ENCODE measurements at places on chromosomes 6 and 20.

DNA sequence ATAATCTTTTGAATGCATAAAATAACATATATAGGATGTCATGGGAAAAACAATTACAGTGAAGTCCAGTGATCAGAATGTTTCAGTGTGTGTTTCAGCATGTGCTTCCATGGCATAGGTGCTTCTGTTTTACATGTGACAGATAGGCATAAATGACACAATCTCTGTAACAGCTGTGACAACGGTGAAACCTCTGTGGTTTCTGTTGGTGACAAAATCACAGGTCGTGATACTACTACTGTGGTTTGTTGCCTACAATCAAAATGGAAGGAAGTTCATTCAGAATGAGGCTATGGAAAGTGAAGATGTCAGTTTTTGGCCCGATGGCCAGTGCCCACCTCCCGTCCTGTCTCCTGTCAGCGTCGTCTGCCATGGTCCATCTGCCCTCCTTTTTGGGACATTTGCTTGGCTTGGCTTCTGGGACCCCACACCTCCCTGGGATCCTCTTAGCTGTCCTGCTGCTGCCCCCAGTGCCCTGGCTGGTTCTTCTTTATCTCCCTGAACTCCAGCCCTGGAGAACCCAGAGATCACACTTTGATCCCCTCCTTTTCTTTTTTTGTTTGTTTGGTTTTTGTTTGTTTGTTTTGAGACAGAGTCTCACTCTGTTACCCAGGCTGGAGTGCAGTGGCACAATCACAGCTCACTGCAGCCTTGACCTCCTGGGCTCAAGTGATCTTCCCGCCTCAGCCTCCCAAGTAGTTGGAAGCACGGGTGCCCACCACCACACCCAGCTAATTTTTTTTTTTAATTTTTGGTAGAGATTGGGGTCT, 79.3 kb upstream of the NAA20 start:
- DNase-seq = no peak

- DNase-seq = no peak
Observed at GRCh38 chr6:11427723-11428245, 109.8 kb upstream of the TMEM170B start.

DNA sequence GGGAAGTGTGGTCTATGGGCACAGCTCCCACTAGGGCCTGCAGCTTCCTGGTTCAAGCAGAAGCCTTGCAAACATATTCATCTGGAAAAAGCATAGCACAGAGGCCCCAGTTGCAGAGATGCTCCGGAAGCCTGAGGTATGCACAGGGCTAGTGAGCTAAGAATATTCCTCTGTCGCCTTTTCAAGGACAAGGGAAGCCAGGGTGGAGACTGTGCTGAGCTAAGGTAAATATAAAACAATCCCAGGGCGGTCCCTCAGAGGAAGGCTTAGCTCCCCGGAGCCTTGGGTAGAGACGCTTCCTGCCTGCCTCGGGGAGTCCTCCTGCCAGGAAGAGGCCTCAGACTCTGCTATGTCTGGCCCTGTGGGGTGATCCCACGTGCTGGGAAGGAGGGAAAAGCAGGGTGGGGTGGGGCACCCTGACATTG, 134.8 kb upstream of the FOXA2 start:
- DNase-seq = no peak

DNA sequence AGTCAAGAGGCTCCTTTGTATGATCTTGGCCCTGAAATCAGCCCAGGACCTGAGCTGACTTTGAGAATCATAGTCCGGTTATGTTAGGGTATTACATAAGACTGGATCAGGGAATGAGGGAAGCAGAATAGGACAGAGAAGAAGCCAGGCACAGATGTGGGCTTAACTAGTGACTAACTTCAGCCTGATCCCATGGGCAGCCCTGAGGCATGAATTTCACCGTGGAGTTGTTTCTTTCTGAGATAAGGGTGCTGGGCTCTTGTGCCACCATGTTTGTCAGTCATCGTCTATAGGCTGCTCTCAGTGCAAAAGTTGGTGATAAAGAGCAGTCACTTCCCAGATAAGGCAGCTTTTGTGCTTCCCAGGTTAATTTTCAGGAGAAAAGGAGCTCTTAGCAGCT, 544.7 kb upstream of the SPTLC3 start:
- DNase-seq = no peak

GRCh38 chr6:46419576-46420002, 71.7 kb downstream of the RCAN2 start:
- peak; percentile 5 for DNase-seq

GRCh38 chr6:5121956-5122355, 36.8 kb downstream of the PPP1R3G start:
- DNase-seq = no peak

DNA sequence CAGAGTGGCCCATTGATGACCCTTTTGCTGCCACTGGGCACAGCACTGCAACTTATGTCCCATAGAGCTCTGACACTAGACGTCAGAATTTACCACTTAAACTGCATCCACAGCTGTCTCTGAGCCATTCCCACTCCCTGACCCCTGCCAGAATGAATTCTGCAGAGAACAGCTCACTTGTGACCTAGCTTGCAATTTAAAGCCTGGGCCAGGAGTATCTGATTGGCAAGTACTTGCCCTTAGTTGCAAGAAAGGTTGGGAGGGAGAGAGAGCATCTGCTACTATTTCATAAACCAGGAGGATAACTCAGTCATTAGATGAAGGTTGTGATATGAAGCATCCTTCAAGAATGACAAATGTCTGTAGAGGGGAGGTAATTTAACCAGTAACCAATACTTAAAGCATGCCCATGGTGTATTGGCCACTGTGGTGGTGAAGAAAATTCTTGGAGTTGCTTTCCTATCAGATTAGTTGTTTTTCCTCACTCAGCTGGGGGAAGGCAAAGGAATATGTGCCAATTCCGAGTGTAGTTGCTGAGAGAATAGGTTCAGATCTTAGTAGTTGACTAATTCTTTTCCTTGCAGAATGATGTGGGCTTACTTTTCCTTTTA, 46.5 kb downstream of the IL22RA2 start:
- no peak for DNase-seq

DNA sequence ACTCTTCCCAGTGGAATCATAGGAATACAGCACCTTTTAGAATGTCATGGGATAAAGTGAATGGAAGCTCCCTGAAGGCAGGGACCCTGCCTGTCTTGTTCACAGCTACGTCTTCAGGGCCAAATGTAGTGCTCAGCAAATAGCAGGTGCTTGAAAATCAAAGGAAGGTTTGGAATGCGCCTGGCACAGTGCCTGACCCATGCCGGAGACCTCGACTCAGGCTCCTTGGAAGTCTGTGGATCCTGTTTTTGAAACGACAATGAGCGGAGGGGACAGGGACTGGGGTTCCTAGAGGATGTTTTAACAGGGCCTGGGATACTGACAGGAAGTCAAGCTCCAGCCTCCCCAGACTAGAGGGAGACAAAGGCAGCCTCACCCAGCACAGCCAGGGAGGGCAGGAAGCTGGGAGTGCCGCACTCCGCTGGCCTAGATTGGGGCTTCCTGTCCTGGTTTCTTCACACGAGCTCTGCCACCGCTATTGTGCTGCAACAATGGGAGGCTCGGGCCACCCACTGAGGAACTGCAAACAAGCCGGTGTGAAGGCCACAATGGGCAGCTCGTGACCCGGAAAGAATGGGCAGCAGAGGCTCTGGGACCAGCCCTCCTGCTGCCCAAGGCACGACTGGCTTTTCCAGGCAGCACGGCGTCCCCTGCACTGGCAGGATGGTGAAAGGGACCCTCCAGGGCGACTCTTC, 76.7 kb downstream of the PREX1 start:
- DNase-seq = no peak

- peak; percentile 22 for DNase-seq
Observed at GRCh38 chr6:158290659-158291058, 21.6 kb upstream of the TULP4 start.

GRCh38 chr20:50292591-50293283, 102.1 kb downstream of the CEBPB start:
- no peak for DNase-seq

- DNase-seq = no peak
Observed at GRCh38 chr20:13984211-13984610, 6.2 kb downstream of the SEL1L2 start.

DNA sequence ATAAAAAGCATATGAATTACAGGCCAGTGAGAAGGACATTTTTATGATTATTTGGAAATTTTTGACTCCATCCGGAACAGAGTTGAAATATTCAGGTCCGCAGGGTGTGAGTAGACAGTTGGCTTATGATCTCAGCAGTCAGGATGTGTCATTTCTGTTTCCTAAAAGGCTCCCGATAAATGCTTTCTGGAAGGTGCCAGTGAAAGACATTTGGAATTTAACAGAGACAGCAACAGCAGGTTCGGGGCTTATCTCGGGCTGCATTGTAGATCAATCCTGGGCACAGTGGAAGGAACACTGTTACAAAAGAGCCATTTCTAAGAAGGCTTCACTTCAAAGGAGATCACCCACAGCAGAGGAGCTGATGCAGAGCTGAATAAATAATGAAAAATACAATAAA, 934.4 kb downstream of the KIF16B start:
- no peak for DNase-seq

GRCh38 chr20:5073660-5074231, 46.0 kb downstream of the PCNA start:
- DNase-seq = no peak

- no peak for DNase-seq
Observed at GRCh38 chr6:64717281-64717680, 989.7 kb downstream of the EYS start.

DNA sequence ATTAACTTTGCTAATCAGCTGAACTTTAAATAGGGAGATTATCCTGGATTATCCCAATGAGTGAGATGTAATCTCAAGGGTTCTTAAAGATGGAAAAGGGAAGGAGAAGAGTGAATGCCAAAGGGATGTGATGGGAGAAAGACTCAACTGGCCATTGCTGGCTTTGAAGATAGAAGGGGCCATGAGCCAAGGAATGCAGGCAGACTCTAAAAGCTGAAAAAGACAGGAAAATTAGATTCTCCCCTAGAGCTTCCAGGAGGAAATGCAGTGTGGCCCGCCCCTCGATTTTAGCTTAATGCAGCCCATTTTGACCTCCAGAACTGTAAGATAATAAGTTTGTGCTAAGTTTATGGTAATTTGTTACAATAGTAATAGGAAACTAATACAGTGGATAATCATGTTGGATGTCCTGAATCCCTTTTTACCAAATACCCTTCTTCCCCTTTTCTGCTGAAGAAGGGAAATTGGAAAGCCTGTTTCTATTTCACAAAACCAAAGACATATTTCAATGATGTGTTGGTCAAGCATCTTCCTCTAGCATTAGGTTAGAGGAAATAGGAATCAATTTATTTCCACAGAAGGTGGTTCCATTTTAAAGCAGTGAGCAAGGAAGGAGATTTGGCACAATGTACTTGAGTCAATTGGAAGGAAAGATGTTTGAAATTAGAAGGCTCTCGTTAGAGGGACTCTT, 3.3 kb upstream of the HDDC2 start:
- DNase-seq = no peak

DNA sequence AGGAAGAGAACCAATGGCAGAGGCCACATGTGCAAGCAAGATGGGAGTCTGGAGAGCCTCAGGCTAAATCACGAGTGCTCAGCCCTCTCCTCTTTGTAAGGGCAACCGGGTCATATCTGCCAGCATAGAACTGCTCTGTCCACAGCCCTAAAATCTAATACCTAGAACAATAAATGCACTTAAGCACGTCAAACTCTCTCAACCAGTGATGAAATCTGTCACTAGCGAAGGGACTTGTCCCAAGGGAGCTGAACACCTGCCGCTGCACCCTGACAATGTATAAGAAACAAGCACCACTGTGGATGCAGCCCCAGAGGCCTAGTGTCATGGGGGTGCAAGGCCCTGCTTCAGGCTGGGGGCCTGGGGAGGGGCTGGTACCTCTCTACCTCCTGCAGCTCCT, 82.5 kb downstream of the PRL start:
- no peak for DNase-seq

GRCh38 chr6:166697113-166697512, 70.1 kb upstream of the RPS6KA2 start:
- no peak for DNase-seq

GRCh38 chr6:160782228-160782627, 80.2 kb downstream of the PLG start:
- DNase-seq = no peak

GRCh38 chr6:83127976-83128375, 60.5 kb downstream of the DOP1A start:
- no peak for DNase-seq

DNA sequence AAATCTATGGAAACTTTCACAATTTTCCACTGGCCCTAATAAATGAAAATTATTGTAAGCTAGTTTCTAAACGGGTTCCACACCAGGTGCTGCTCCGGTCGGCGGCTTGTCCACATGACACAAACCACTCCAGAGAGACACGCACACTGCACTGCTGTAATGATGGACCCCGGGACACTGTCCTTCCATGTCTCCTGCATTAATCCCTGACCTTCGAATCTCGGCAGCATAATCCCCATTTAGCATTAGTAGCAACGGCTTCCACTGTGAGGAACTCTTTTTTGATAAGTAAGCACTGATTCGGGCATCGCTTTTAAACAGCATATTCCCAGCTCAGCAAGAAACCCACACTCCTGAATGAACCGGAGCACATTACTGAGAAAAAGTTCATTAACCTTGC, 43.5 kb downstream of the INSM1 start:
- no peak for DNase-seq

- DNase-seq = no peak
Observed at GRCh38 chr6:165071906-165072305, 237.5 kb downstream of the C6orf118 start.

GRCh38 chr6:34129753-34130152, 16.1 kb downstream of the GRM4 start:
- no peak for DNase-seq

GRCh38 chr6:53618219-53618618, 47.3 kb downstream of the KLHL31 start:
- no peak for DNase-seq

DNA sequence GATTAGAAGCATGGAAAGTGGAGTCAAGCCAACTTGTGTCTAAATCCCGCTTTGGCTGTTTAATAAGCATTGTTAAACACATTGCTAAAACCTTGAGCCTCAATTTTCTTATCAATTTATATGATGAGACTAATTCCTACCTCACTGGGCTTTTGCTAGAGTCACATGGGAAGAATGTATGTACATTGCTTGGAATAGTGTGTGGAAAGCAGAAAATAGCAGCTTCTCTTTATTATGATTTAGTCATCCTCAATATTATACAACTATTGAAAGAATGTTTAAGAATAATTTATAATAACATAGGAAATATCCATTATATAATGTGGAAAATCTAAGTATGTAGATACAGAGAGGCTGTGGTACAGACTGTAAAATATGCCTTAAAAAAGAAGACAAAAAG, 313.0 kb upstream of the CDYL start:
- DNase-seq = no peak
